ENCODE measurements at places on chromosomes 7 and 10. TPM values are rescaled to one million over a fixed set of nuclear protein-coding genes. Genes with fewer than 3 reads are reported as not detected.
A peak's percentile ranks its signal among the peaks of the same experiment; 100 is the strongest.

- H3K27me3 ChIP-seq: no peaks in the 10 kb centered on the region
- H3K4me1 ChIP-seq: no peaks in the 10 kb centered on the region
- no peak overlapping the region for H3K4me3 ChIP-seq
- H3K27ac ChIP-seq: no peak overlapping the region
- H3K36me3 ChIP-seq: no peaks in the 10 kb centered on the region
Measured at GRCh38 chr7:5139998-5140397, 50.0 kb upstream of the WIPI2 start.

DNA sequence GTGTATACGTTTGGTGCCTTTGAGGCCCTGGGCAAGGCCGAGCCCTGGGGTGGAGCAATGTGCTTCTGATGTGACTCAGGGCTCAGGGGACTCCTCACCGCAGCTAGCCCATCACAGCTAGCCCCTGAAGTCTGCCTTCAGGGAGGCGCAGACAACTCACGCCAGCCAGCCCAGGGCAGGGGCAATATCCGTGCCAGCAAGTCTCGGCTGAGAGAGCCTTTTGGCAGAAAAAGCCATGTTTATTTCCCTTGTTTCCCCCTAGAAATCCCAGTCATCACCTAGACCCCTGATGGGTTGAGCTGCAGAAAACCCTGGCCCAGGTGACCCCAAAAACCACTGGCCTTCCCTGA lies 90.4 kb downstream of the CHST15 start:
- H3K27me3 ChIP-seq: peaks cover 20% of the 10 kb centered on the region
- H3K36me3 ChIP-seq: peaks cover 32% of the 10 kb centered on the region
- DNase-seq: no peak
- peaks cover 13% of the 10 kb centered on the region for H3K4me1 ChIP-seq

DNA sequence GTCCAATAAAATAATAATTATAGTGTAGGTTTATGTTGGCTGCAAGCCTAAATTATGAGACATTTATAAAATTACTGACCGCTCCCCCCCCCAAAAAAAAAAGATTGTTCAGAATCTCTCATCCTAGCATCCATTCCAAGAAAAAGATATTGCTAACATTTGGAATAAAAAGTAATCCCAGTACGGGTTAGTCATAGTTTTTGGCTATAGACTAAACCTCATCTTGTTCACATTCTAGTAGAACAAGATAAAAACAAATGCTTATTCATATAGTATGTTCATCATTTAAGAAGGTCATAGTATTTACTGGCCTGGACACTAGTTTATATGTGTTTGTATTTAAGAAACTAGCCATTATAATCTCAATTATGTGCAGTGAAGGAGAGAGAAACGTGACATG lies 44.0 kb downstream of the ADK start:
- DNase-seq: no peak
- H3K4me3 ChIP-seq: no peak overlapping the region
- H3K27ac ChIP-seq: no peak overlapping the region
- H3K4me1 ChIP-seq: peaks cover 3% of the 10 kb centered on the region

DNA sequence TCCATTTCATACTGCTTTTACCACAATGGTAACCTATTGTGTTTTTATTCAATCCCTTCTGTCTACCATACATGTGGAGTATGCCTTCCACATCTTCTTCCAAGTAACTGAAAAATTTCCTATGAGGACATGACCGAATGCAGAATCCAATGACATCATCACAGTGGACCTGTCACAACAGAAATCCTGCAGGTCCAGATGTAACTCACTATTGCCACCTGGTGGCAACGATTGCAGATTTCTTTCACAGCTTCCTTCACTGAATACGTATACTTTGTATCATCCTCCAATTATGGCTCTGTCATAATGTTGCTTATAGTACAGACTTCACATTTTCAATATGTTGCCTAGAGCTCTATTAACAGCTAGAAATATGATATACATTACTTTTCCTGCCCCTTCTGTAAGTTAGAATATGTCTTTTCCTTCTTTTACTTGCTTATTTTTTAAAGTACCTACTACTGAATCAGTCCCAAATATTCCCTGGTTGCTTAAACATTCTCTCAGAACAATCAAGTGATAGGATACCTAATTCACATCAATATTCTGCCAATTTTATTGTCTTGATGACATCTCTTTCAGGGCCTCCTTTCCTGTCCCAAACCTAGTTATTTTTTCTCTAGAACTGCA lies 45.4 kb downstream of the SLC13A1 start:
- no peak overlapping the region for H3K27ac ChIP-seq
- no peaks in the 10 kb centered on the region for H3K36me3 ChIP-seq
- DNase-seq: peak; percentile 84
- no peak overlapping the region for H3K4me3 ChIP-seq
- H3K4me1 ChIP-seq: peaks cover 4% of the 10 kb centered on the region

DNA sequence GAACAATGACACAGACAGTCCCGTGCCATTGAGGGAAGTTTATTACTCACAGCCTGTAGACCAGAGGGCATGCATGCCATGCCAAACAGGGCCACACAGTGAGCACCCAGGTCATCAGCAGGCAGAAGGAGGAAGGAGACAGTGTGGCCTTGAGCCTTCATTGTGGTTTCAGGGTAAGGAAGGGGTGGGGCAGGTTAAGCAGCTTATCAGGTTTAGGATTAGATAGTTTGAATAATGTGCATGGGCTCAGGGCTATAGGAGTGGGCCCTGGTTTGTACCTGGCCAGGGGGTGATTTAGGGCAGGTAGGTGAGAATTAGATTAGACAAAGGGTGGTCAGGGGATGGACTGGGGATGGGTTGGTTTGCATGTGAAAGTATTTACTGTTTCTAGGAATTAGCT lies 67.9 kb downstream of the ADCY1 start:
- peaks cover 6% of the 10 kb centered on the region for H3K36me3 ChIP-seq
- no peak for DNase-seq
- peaks cover 60% of the 10 kb centered on the region for H3K4me1 ChIP-seq

Gene SOSTDC1
- total RNA-seq: 0.18 TPM

- no peak overlapping the region for H3K4me3 ChIP-seq
- no peaks in the 10 kb centered on the region for H3K4me1 ChIP-seq
- no peak for DNase-seq
- H3K27me3 ChIP-seq: no peaks in the 10 kb centered on the region
- H3K36me3 ChIP-seq: no peaks in the 10 kb centered on the region
- H3K27ac ChIP-seq: no peak overlapping the region
Measured at GRCh38 chr10:36457751-36458150, 667.6 kb upstream of the ANKRD30A start.

Data from endothelial cell (in vitro differentiated cells).